ENCODE measurements at places on chromosomes 4 and X.

- DNase-seq: no peak
These were observed 174.1 kb upstream of the HS3ST1 start for GRCh38 chr4:11602606-11603340.

- no peak for DNase-seq
These were observed 3.9 kb downstream of the FGB start for GRCh38 chr4:154566639-154567204.

DNA sequence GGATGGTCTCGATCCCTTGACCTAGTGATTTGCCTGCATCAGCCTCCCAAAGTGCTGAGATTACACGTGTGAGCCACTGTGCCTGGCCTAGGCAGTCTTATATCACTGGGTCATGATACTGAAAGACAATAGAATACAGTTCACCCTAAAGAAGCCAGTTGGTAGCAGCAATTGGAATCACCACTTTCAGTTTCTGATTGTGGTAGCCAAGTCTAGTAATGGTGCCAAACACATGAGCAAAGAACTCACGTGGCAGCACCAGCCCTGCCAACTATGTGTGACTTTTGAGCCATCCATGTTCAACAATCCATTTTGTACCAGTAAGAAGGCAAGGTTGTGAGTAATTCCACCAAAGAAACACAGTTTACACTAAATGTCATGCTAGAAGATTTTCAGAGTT lies 548.4 kb downstream of the KLHL13 start:
- DNase-seq: no peak

GRCh38 chr4:142535009-142535408 lies 311.1 kb downstream of the INPP4B start:
- no peak for DNase-seq

- no peak for DNase-seq
These were observed 423.1 kb downstream of the ADAM29 start for GRCh38 chr4:175341203-175341755.

DNA sequence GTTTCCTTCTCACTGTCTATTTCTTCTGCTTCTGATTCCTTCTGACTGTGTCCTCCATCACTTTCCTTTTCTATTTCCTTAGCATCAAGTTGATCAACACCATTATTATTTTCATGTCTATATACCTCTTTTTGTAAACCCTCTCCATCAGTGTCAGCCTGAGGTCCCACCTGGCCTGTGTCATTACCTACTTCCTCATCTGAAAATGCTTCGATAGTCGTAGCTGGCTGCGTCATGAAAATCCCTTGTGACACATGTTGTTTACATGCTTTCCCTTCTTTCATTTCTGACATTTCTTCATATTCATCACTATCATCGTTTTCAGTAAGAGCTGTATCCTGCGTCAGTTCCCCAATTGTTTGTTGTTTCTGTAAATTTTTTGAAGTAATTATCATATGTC lies 39.6 kb downstream of the RPGR start:
- no peak for DNase-seq

DNA sequence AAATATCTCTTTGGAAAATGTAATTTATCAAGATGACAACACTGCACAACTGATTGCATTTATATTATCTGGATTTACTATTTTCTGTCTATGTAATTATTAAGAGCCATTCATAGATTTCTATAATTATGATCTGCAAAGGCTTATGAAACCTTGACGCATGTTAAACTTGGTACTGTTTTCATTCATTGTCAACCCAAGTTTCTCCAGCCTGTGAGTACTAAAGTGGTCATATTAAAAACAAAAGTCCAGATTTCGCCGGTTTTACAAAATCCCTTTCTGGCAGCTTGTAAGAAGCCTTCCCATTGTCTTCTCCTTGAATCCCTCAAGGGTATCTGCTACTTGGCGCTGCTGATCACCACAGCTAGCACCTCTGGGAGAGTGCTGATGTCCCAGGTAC lies 19.7 kb upstream of the GRPR start:
- DNase-seq: no peak

- DNase-seq: no peak
These were observed 21.1 kb upstream of the CD38 start for GRCh38 chr4:15757054-15757453.

DNA sequence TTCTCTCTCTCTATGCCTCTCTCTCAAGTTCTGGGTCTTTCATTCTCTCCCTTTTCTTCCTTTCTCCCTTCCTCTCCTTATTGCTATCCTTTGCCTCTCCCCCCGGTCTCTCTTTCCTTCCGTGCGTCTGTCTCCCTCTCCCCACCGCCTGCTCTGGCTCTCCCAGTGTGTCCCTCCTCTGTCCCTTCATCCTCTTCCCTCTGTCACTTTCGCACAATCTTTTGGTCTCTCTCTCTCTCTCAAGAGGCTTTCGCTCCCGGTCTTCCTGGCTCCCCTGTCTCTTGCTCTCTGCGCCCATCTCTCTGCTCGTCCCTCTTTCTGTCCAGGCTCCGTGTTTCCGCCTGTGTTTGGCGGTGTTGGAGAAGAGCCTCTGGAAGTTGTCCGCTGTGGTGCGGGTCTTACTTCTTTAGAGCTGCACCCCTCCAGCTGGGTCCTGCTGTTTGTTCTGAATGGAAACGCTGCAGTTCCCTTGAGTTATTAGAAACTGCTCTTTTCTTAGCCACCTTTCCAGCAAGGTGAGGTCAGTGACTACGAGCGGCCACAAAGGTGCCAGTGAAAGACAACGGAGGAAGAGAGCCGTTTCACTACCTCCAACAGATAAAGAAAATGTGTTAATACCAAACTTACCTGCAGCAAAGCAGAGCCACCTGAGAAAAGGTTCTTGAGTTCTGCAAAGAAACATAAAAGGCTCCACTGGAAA lies 1.1 kb downstream of the BMPR1B start:
- DNase-seq: no peak

DNA sequence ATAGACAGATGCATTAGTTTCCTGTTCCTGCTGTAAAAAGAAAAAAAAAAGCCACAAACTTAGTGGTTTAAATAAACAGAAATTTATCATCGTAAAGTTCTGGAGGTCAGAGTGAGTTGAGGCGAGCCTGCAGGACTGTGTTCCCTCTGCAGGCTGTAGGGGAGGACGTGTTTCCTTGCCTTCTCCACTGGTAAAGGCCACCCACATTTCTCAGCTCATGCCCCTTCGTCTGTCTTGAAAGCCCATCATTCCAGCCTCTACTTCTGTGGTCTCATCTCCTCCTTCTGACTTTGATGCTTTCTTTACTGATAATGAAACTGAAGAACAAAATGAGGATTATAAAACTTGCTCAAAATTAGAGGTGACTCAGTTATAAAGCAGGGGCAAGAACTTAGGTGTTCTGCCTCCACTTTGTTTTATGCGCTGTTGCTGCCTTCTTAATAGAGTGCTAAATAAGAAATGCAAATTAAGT lies 143.0 kb downstream of the STIM2 start:
- DNase-seq: no peak

DNA sequence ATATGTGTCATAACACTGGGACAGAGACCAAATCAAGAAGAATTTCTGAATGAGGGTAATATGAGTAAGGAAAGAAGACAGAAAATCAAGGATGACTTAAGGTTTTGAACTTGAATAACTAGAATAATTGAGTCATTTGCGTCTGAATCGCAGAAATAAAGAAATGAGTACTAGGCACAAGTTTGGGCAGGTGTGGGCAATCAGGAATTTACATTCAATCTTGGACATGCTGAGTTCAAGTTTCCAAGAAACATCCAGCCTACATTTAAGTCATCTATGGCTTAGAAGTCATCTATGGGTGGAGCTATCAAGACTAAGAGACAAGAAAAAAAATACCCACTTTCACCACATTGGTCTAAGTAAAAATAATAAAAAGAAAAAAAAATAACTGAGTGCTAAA lies 30.4 kb upstream of the WDR44 start:
- no peak for DNase-seq

- no peak for DNase-seq
These were observed 89.2 kb downstream of the NHS start for GRCh38 chrX:17464194-17464593.

- no peak for DNase-seq
These were observed 1103.1 kb upstream of the TENM3 start for GRCh38 chr4:181140037-181140603.
